ENCODE measurements at places on chromosomes 16 and 17.
A peak's percentile ranks its signal among the peaks of the same experiment; 100 is the strongest.

DNA sequence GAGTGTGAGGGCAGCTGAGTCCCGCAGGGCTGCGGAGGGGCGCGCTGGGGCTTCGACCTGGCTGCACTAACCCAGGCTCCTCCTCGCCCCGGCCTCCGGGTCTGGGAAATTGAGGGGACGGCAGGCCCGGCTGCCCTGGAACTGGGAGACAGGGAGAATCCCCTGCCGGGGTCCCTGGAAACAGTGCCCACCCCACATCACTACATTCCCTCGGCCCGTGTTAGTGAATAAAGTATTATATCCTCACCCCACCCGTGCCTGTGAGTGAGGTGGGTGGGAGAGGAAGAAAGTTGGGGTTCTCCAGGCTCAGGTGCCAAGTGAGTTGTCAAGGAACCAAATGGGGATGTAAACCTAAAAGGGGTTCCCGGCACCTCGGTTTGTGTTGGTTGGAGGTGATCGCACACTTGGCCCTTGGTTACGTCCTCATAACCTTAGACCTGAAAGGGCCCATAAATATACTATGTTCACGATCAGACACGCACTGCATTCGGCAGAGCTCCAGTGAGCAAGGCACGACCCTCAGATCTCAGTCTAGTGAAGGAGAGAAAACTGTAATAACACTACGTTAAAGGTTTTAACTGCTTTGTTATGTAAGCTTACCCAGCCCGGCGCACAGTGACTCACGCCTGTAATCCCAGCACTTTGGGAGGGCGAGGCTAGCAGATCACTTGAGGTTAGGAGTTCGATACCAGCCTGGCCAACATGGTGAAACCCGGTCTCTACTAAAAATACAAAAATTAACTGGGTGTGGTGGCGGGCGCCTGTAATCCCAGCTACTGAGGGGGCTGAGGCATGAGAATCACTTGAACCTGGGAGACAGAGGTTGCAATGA lies 11.2 kb downstream of the ZNF771 start:
- DNase-seq, result no peak

- no peak for DNase-seq
Observed at GRCh38 chr16:79081297-79082066, 519.1 kb downstream of the MAF start.

DNA sequence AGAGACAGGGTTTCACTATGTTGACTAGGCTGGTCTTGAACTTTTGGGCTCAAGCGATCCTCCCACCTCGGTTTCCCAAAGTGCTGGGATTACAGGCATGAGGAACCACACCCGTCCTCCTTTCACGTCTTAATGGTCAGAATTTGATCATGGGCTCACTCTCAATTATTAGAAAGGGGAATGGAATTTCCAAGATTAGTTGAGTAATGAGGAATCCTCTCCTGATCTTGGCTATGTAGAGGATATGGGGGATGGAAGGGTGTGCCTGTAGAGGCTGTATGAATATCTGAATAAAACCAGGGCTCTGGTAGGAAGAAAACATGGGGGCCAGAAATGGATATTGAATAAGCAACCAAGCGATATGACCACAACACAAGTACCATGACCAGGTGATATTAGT lies 25.9 kb upstream of the SMURF2 start:
- DNase-seq, result no peak

GRCh38 chr17:33072421-33073161 lies 80.9 kb downstream of the SPACA3 start:
- no peak for DNase-seq

DNA sequence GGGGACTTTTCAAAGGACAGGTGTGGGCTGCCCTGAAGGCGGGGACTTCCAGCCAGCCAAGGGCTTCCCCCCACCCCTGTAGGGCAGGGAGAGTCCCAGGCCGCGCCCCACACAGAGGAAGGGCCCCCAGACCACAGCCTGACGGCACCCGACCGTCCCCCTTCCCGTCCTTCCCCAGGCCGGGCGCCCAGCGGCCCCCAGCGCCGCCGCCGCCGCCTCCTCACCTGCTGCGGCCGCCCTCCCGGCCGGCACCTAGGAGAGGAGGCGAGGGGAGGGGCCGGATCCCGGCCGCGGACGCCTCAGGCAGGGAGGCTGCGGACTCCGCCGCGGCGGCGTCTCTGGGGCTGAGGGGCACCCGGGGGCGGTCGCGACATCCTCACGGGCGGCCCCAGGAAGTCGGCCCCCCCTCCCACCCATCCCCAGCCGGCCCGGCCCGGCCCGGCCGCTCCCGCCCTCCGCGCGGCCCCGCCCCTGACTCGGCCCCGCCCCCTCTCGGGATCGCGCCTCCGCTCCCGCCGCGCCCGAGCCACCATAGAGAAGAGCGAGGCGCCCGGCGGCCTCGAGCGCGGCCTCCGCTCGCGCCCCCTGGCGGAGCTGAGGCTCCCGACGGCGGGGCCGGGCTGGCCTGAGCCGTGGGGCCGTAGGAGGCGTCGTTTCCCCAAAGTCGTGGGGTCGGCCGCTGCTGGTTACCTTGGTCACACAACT lies 25.5 kb upstream of the RFFL start:
- peak; percentile 79 for DNase-seq

DNA sequence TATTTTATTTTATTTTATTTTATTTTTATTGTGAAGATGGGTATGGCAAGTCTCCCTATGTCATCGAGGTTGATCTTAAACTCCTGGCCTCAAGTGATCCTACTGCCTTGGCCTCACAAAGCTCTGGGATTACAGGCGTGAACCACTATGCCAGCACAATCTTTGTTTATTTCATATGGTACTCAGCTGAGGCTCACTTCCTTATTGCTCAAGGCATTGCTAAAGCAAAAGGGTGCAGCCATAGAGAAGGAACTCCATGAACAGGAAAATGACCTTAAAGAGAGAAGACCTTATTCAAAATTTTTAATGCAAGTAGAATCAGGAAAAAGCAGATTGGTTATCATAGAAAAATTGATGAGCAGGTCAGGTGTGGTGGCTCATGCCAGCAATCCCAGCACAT lies 110.6 kb upstream of the RBBP6 start:
- no peak for DNase-seq

DNA sequence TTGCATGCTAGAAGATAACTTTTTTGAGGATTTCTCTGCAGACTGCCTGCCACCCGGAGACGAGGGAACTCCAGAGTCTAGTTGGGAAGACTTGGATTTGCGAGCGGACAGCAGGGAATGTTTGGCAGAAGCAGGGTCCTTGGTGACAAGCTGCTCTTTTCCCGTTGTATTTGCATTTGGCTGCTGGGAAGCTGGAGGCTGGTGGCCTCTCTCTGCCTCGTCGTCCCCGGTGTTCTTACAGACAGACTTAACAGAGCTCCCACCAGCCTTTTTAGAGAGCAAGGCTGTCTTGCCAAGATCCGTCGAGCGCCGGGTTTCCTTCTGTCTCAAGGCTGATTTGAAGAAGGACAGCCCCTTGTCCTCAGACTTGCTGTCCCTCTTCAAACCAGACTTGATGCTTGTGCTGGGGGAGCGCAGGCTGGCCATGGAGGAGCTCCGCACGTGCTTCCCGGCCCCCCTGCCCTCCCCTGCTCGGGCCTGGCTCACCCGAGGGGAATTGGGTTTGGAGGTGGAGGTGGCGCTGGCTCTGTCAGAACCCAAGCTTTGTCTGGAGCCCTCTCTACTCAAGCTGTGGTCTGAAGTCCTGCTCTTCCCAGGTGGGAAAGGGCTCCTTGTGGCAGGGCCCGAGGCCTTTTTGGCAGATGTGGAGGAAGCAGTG lies 81.0 kb downstream of the USP31 start:
- DNase-seq, result no peak

GRCh38 chr17:19534562-19535149 lies 1.0 kb downstream of the SLC47A1 start:
- DNase-seq, result no peak

DNA sequence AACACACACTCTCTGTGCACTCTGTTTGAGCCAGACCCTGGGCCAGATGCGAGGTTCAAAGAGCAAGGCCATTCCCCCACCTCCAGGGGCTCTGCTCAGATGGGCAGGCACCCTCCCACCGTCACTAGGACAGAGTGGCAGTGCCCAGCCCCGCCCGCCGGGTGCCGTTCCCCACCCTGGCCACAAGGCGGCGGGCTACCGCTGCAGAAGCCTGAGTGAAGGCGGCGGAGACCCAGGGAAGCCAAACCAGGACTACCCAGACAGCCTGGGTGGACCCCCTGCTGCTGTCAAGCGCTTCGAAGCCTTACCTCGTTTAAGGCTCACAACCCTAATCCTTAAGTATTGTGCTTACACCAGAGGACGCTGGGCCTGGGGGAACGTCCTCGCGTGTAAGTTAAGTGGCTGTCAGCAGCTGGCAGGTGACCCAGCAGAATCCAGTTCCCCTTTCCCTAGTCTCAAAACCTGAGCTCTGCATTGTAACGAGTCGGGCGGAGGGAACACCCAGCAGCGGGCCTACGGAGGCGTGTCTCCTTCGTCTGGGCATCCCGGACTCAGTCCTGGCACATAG lies 4.5 kb downstream of the ARHGAP27 start:
- DNase-seq, result peak; percentile 71

GRCh38 chr16:11354407-11354732 lies 9.1 kb downstream of the RMI2 start:
- DNase-seq, result no peak

GRCh38 chr17:54916721-54917120 lies 16.1 kb downstream of the TOM1L1 start:
- no peak for DNase-seq

- no peak for DNase-seq
Observed at GRCh38 chr16:23518435-23518891, 8.2 kb upstream of the GGA2 start.

- DNase-seq, result no peak
Observed at GRCh38 chr16:25996052-25996451, 304.3 kb downstream of the HS3ST4 start.

GRCh38 chr16:80006241-80007215 lies 406.0 kb upstream of the MAF start:
- no peak for DNase-seq

DNA sequence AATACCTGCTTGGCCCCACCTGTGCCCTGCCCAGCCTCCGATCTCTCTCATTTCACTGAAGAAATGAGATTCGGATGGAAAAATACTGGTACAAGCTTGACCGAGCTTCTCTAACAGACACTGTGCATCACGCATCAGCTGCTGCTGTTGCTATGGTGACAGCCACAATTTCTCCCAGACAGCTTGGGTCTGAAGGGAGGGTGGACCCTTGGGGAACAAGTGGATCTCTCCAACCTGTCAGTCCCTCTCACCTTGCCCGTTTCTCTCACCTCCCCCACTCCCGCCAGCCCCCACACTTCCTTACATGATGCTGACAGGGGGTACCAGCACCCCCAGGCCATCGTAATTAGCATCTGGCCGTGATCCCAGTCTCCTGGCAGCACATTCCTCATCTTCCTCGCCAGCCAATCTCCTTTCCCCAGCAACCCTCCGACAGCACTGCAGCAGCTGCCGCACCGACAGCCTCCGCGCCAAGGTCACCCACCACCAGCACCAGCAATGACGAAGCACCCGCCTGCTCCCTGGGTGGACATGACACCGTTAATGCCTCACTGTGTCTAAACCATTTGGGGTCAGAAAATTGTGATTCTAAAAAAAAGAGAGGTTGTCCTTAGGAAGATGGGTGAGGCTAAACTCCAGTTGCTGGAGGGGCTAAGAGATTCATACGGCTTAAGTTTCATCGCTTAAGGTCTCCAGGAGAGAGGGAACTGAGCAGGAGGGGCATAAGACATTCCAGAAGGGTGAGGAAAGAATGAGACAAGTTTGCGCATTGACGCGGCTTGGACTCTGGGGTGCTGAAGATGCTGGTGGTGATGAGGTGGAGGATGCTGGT lies 58.6 kb upstream of the TNRC6A start:
- peak; percentile 83 for DNase-seq

DNA sequence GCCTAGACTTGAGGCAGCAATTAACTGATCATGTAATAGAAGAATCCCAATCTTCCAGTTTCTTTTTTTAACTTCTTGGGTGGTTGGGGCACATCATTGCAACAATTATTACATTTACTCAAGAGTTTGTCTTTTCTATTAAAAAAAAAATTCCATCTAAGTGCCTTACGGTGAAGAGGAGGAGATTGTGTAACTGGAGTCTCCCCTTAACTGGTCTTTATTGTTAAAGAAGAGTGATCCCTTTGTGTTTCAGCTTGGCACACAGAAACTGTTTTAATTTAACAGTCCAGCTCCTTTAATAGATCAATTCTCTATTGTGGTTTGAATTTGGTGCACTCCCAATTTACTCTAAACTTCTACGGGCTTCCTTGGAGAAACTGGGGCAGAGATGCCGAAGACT lies 75.2 kb downstream of the FTO start:
- no peak for DNase-seq

DNA sequence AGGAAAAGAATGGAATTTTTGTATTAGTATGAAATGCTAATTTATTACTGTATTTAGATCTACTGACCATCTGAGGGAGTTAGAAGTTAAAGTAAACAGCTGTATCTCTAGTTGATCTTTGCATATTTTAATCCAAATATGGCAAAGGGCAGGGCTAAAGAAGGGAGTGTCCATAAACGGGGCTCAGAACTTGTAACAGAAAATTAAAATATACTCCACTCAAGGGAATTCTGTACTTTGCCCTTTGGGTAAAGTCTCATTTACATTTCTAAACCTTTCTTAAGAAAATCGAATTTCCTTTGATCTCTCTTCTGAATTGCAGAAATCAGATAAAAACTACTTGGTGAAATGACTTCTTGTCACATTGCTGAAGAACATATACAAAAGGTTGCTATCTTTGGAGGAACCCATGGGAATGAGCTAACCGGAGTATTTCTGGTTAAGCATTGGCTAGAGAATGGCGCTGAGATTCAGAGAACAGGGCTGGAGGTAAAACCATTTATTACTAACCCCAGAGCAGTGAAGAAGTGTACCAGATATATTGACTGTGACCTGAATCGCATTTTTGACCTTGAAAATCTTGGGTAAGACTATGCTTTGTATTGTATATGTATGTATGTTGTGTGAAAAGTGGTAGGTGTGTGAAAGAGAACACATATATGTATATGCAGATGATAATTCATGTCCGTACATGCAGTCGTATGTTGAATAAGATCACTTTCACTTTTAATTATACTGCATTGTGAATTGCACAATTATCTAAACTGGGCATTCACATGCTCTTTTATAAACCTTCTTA lies at the start of gene ASPA:
ASPA (plus strand) TSS at position 186 of the 799 bp plus-strand sequence; CDS start at position 349, 163 bp downstream.
- DNase-seq, result no peak

GRCh38 chr17:5468075-5468473 lies 708 bp downstream of the DHX33 start:
- DNase-seq, result no peak

GRCh38 chr17:51155416-51155815 lies 2.1 kb downstream of the NME1 start:
- DNase-seq, result no peak

DNA sequence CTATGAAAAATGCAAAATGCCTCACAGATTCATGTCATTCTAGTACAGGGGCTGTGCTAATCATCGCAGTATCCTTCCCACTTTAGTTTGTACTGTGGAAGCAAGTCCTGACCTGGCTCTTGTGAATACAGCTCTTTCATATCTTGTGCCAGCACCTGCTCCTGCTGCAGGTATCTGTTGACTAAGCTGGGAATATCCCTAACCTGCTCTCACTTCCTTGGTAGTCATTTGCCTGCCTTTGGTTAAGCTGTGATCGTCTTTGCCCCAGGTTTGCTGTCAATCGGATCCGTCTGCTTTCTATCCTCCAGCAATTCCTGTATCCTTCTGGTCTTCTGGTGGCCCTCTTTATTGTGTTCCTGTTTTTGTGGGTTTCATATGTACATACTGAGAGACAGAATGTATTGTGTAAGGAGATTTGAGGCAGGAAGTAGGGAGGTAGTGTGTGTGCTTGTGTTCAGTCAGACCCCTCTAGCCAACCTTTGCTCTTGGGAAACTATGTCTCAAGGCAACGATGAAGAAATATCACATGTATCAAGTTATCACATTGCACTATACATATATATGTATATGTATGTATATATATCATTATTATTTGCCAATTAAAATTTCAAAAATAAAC lies 7.7 kb upstream of the GINS3 start:
- no peak for DNase-seq

- DNase-seq, result no peak
Observed at GRCh38 chr17:77572851-77573250, 385.7 kb upstream of the TNRC6C start.

All from substantia nigra (tissue), 51 donors.